ENCODE measurements at places on chromosomes 2 and 18. TPM values are rescaled to one million over a fixed set of nuclear protein-coding genes. Genes with fewer than 3 reads are reported as not detected.

Gene NGEF
- total RNA-seq: 1.3 TPM

DNA sequence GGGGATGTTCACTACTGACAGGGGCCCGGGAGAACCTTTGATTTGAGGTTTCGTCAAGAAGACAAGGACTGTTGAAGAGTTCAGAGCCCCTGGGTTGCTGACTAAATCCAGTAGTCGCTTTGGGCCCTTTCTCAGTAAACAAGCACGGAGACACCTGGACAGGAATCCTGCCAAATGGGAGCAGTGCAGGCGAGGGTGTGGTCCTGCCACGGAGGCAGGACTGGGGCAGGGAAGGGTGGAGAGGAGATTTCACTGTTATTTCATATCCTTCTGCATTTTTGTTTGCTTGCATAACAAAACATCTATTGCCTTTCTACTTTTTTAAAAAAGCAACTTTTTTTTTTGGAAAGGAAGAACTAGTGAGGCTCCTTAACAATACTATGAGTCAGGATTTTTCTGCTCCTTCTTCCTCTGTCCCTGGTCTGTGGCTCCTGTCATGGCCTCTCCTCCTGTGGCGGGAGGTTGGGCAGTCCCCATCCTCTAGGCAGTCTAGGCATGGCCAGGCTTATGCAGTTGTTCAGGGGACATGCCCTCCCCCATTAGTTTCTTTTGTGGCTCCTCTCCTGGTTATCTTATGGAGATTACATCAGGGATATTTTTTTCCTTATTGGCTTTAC is 57.7 kb downstream of the ARHGEF4 start:
- H3K4me1 ChIP-seq: no peaks in the 10 kb centered on the region
- H3K4me3 ChIP-seq: no peak overlapping the region
- H3K27me3 ChIP-seq: peaks cover 26% of the 10 kb centered on the region
- no peaks in the 10 kb centered on the region for H3K36me3 ChIP-seq
- no peak for DNase-seq

- H3K27me3 ChIP-seq: no peaks in the 10 kb centered on the region
- DNase-seq: no peak
- H3K4me1 ChIP-seq: peaks cover 29% of the 10 kb centered on the region
- H3K36me3 ChIP-seq: no peaks in the 10 kb centered on the region
- no peak overlapping the region for H3K27ac ChIP-seq
Measured at GRCh38 chr2:144705328-144706245, 185.7 kb upstream of the ZEB2 start.

DNA sequence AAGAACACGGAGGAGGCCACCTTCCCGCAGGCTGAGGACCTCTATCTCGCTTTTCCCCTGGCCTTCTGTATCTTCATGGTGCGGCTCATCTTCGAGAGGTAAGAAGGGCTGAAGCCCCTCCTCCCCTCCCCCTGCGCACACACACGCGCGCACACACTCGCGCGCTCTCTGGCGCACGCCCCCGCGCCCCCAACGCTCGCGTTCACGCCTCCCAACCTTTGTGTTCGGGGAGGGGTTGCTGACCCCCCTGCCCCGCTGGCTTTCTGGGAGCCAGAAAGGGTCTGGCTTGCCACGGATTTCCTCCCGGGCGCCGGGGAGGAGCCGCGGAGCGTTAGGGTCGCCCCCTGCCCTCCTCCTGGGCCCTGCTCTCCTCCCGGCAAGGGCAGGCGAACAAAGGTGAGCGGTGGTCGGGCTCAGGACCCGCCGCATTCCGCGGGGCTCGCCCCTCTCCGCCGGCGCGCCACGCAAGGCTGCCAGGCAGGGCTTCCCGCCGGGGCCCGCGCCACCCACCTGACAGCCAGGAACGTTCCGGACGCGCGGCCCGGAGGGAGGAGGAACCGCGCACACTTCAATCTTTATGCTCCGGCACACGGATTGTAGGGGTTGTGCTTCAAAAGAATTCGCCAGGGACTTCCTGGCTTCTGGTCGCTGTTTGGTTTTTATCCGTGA is 583 bp downstream of the CERS6 start:
- no peaks in the 10 kb centered on the region for H3K36me3 ChIP-seq
- H3K4me3 ChIP-seq: no peak overlapping the region
- DNase-seq: peak; percentile 35

GRCh38 chr2:225055714-225056113 is 13.4 kb upstream of the DOCK10 start:
- H3K36me3 ChIP-seq: no peaks in the 10 kb centered on the region
- no peak overlapping the region for H3K27ac ChIP-seq
- H3K4me1 ChIP-seq: no peaks in the 10 kb centered on the region
- H3K4me3 ChIP-seq: no peak overlapping the region
- H3K27me3 ChIP-seq: peaks cover 8% of the 10 kb centered on the region

DNA sequence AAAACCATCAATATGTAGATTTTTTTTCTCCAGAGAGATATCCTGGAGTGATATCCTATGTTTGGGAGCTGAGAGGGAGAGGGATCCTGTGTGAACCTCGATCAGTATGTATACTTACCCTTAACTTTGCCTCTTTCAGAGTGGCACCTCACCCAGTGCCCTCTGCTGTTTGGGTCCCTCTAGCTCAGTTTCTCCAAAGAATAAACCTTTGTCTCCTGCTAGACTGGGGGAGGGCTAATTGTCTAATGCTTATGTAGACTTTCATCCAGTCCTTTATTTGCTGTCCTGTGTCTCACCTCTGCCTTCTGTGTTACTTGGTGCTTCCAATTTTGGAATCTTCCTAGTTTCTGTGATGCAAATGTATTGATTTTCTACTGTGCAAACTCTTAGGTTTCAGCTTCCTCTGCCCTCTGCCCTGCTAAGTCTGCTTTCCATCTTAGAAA is 48.4 kb downstream of the MTX2 start:
- no peaks in the 10 kb centered on the region for H3K27me3 ChIP-seq
- H3K27ac ChIP-seq: no peak overlapping the region
- H3K4me1 ChIP-seq: no peaks in the 10 kb centered on the region
- H3K36me3 ChIP-seq: peaks cover 26% of the 10 kb centered on the region
- no peak overlapping the region for H3K4me3 ChIP-seq

- H3K27ac ChIP-seq: no peak overlapping the region
- no peak overlapping the region for H3K4me3 ChIP-seq
- H3K36me3 ChIP-seq: no peaks in the 10 kb centered on the region
- DNase-seq: no peak
Measured at GRCh38 chr18:74082742-74083556, 64.7 kb downstream of the FBXO15 start.

- no peak for DNase-seq
- H3K27ac ChIP-seq: no peak overlapping the region
- H3K4me1 ChIP-seq: peaks cover 2% of the 10 kb centered on the region
- H3K4me3 ChIP-seq: no peak overlapping the region
Measured at GRCh38 chr2:165390875-165391274, 78.6 kb upstream of the CSRNP3 start.

Data from mesothelial cell of epicardium (in vitro differentiated cells).